ENCODE measurements at places on chromosomes 3 and 15.

- no peak for DNase-seq
These were observed 66.1 kb downstream of the GLB1 start for GRCh38 chr3:33030802-33031201.

DNA sequence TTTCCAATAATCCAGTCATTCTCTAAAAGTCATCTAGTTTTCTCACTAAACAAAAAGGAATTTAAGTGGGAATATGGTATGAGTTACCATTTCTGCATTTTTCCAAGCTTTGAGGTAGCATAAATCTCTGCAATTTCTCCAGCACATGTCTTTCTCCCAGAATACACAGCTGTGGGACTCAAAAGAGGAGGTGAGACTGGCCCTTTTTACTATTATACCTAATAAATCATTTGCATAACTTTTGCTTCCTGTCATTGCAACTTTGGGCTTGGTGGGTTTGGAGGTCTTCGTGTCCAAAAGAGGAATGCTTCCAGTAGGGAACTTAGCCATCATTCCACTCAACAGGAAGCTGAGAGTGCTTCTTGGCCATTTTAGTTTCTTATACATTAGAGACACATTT is 94.8 kb downstream of the FMN1 start:
- peak; percentile 33 for DNase-seq

- no peak for DNase-seq
These were observed 6.3 kb upstream of the PKM start for GRCh38 chr15:72237029-72237852.

GRCh38 chr3:111956995-111957734 is 21.7 kb upstream of the ABHD10 start:
- DNase-seq: no peak

DNA sequence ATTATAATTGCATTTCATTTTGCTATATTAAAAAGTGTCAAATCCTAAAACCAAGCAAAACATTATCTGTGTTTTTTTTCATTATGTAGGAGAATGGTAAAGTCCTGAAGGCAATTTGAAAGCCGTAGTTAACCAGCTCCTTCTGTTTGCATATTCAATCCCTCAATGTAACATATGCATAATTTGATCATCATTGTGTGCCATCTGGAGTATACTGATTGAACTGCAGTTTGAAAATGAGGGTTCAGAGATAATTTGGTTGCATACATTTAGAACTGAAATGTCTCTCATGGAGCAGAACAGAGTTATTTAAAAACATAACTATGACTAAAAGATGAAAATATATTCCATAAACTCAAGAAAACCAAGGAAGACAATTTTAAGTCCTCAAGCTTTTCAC is 518.6 kb downstream of the GBE1 start:
- peak; percentile 8 for DNase-seq

DNA sequence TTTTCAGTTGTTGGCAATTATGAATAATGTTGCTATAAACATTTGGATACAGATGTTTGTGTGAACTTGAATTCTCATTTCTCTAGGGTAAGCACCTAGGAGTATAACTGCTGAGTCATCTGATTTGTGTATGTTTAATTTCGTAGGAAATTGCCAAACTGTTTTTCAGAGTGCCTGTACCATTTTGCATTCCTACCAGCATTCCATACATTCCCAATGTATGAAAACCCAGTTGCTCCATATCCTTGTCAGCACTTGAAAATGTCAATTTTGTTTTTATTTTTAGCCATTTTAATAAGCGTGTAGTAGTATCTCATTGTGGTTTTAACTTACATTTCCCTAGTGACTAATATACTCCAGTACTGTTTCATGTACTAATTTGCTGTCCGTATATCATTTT is 98.5 kb upstream of the TSC22D2 start:
- DNase-seq: no peak

GRCh38 chr3:64167351-64167750 is 57.9 kb downstream of the PRICKLE2 start:
- no peak for DNase-seq
